ENCODE measurements at places on chromosomes 1 and 21.

DNA sequence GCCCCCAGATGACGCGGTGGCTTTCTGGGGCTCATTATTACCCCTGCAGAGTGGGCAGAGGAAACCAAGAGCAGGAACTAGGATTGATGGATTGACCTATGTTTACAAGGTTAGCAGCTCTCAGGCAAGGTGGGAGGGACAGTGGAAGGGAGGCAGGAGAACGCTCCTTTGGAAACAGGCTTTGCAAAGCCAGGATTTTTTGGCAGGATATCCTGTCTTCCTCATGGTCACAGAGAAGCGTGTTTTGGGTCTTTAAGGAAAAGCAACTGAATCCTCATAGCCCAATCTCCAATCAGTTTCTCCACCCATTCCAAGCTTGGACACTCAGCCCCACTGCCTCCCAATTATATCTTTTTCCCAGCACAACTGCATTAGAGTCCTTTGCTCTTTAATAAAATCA is 105.6 kb upstream of the SOD1 start:
- no peak for DNase-seq

- no peak for DNase-seq
These were observed 81.5 kb downstream of the CAMK2N1 start for GRCh38 chr1:20404466-20404865.

DNA sequence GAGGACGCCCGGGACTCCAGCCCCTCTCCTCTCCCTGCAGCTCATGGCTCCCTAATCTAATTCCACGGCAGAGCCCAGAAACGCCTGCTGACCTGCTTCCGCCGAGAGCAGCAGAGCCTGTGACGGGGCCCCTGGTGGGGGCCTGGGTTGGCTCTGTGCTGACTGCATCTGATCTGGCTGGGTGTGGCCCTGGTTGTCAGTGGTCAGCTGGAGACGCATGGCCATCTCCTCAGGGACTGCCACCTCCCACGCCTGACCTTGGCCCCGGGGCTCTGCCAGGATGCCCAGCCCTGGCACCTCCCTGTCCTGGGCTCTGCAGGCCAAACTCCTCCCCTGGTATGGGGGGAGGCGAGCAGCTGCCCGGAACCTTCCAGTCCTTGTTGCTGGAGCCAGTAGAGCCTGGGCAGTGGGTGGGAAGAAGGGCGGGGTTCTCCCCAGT is 1.1 kb upstream of the PLCH2 start:
- DNase-seq: no peak

GRCh38 chr1:3258386-3259003 is 189.5 kb downstream of the PRDM16 start:
- no peak for DNase-seq

- DNase-seq: no peak
These were observed 2.8 kb downstream of the SMCP start for GRCh38 chr1:152880907-152881306.

- peak; percentile 97 for DNase-seq
These were observed 4.5 kb upstream of the MEF2D start for GRCh38 chr1:156504821-156505678.

- DNase-seq: no peak
These were observed 318.9 kb downstream of the SEC16B start for GRCh38 chr1:177650947-177651346.

GRCh38 chr1:221664253-221664652 is 77.6 kb downstream of the DUSP10 start:
- DNase-seq: no peak

- peak; percentile 22 for DNase-seq
These were observed 164.8 kb downstream of the PPIAL4G start for GRCh38 chr1:148318123-148318903.

DNA sequence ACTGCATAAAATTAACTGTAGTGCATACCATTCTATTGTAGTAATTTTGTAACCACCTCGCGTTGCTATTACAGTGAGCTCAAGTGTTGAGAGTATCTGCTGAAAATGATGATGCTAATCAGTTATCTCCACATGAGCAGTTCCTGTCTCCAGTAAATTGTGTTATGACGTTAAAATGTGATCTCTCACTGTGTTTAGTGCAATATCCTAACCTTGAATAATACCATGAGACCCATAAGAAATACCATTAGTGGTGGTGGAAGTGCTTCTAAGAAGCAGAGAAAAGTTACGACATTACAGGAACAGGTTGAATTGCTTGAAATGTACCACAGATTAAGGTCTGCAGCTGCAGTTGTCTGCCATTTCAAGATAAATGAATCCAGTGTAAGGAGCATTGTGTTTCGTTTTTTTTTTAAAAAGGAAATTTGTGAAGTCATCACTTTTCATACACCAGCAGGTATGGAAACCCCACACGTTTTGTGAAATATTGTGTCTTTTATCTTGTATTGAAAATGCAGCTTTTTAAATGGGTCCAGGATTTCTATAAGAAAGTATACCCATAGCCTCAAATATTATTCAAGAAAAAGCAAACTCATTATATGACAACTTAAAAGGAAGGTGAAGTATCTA is 72.5 kb downstream of the ANGPTL1 start:
- DNase-seq: no peak

DNA sequence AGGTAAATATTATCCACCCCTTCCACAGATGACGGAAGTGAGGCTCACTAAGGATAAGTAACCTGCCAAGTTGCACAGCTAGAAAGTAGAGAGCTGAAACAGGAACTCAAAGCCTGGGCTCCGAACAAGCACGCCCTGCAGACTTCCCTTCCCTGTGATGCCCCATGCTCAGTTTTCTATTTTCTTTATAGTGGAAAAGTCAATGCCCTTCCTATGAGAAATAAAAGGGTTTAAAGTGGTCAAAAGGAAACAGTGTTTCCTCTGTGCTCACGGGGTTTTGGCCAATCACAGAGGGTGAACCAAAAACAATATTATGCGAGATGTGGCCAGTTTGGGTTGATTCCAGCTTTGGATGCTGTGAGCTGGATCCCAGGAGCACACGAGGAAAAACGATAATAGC is 44.5 kb downstream of the DDR2 start:
- DNase-seq: no peak

- DNase-seq: no peak
These were observed 79.5 kb downstream of the RWDD3 start for GRCh38 chr1:95313527-95313926.

- DNase-seq: no peak
These were observed 60.1 kb downstream of the TMCO4 start for GRCh38 chr1:19739628-19740027.

GRCh38 chr1:212293579-212293978 is 8.4 kb downstream of the PPP2R5A start:
- no peak for DNase-seq

DNA sequence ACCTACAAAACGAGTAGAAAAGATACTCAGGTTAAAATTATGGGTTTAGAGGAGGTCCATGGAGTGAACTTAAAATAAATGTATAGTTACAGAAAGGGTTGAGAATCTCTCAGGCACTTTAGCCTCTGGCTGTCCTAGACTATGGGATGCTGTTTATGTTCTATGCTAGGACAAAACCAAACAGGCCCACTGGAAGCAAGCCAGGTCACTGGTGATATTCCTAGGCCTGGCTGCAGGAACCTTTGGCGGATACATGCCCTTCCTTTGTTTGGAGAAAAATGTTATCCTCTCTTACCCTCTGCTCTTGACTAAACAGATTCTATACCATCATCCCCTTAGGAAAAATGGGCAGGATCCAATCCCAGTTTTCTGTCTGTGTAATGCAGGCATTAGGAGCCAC is 90.7 kb upstream of the DUSP10 start:
- no peak for DNase-seq

- DNase-seq: no peak
These were observed 26.5 kb upstream of the ATP2B4 start for GRCh38 chr1:203599875-203600781.

- DNase-seq: no peak
These were observed 465.6 kb upstream of the ADGRL4 start for GRCh38 chr1:79472067-79472656.

DNA sequence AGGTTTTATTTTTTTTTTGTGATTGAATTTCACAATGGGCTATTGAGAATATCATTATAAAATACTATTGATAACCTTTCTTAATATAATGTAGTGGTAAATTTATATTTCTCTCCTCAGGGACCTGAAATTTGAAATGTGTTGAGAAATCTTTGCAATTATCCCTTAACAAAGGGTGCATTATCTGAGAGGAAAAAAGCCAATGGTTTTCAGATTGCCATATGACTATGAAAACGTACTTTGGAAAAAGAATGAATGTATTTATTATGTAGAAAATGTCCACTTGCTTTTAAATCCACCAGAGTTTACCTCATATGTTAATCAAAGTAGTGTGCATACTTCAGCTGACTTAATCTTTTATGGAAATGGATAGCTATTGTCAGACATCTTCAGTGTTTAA is 441.1 kb downstream of the AMY1C start:
- DNase-seq: no peak

DNA sequence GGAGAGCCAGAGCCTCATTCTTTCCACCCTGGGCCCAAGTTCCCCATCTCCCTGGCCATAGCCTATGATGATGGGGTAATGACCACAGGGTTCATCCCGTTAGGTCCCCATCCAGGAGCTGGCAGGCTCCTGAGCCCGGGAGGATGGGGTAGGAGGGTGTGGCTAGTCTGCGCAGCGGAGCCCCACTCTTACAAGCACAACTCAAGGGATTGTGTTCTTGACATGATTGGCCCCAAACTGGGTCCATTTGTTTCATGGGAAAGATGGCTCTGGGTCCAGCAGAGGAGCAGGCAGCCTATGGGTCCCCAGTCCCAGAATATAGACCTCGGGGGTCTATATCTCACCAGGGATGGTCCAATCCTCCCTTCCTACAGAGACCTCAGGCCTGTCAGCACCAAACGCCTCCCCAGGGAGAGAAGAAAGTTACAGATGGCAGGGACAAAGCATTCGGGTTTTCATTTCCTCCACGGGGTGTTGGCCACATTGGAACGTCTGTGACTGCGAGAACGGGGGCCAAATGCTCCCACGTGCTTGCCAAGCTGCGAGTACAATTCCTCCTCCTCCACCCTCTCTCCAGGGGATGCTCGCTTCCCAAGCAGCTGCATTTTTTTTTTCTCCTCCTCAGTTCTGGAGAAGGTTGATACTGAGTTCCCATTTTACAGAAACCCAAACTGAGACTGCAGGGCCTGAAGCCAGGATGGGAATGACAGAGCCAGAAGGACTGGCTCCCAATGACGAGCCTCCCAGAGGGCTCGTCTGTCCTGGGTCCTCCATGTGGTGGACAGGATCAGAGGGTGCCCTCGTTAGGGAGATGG is 71.0 kb downstream of the DHRS3 start:
- DNase-seq: no peak

DNA sequence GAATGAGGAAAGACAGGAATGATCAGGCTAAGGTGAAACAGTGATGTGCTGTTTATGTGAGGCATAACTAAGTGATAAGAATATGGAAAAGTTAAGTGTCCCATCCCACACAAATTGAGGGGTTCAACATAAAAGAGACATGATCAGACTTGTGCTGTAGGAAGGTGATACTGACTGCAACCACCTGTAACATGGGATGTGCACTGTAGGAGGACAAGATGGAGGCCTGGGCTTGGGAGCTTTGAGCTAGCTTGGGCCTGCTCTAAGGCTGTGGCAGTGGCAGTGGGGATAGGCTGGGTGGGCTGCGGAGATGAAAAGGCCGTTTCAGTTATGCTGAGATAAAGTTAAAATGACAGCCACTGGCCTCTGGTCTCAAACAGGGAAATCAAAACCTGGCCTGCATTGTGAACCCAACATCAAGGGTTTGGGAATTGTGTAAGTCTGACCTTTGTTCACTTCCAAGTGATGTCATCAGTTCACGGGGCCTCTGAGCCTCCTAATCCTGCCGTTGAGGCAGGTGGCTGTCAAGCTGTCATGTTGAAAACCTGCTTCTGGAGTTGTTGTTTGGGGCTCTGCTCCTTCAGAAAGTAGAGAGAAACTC is 61.2 kb upstream of the TENT5C start:
- DNase-seq: no peak

DNA sequence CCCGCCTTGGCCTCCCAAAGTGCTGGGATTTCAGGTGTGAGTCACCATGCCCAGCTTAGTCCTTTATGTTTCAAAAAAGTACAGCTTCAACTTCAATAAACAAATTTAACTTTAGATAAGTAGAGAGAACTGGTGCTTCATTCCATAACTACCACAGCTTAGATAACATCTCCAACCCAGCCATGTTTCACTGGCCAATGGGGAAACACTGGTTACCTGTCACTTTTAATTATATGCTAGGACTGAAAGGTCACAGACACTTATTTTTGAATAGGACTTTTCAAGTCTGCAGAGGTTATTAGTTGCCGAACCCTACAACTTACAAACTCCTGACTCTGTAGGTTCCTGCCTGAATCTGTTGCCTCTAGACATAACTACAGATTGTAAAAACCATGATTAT is 56.5 kb upstream of the ST6GALNAC3 start:
- no peak for DNase-seq

DNA sequence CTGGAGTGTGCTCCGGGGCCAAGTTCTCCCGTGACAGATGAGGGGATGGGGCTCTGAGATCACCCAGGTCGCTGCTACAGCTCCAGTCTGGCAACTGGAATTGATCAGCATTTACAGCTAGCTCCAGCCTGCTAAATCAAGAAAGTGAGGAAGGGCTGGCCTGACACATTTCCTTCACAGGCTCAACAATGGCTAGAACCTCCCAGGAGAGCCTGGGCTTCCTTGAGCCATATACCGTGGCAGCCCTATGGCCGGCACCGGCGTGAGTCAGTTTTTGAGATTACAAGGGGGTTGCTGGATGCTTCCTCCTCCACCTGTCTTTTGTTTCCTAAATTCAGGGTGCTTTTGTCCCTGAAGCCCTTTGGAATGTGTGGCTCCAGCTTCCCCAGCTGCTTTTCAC is 104.2 kb downstream of the ETS2 start:
- DNase-seq: no peak

GRCh38 chr21:27219068-27219467 is 252.2 kb upstream of the ADAMTS5 start:
- no peak for DNase-seq

- no peak for DNase-seq
These were observed 45.4 kb upstream of the PLD5 start for GRCh38 chr1:242569867-242570266.

GRCh38 chr1:229266832-229267500 is 3.9 kb upstream of the RAB4A start:
- DNase-seq: no peak

- DNase-seq: no peak
These were observed 112.8 kb downstream of the PRRX1 start for GRCh38 chr1:170776777-170777176.

DNA sequence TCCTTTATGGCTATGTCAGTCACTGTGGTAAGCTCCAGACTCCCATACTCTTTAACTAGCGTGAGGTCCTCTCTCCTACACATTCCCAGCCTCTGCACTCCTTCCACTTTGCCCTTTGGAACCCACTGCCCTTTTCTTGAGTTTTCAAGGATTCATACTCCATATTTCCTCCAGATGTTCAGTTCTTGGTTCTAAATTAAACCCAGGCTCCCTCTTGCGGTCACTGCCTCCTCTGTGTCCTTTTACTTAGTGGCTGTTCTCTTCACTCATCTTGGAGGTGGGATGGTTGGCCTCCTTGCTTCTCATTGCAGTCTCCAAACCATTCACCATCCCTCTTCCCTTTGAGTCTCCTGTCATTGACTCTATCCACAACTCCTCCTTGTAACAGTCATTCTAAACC is 208.1 kb downstream of the TGFB2 start:
- no peak for DNase-seq

- DNase-seq: no peak
These were observed 359.0 kb downstream of the HHAT start for GRCh38 chr1:210687582-210688279.

- DNase-seq: no peak
These were observed 3.4 kb downstream of the PRELP start for GRCh38 chr1:203478986-203479385.

GRCh38 chr21:45404730-45405270 is at the start of gene COL18A1:
Gene COL18A1, plus strand, starts transcription at chr21:45405165. Its CDS starts 66 bp downstream, at chr21:45405231.
- DNase-seq: peak; percentile 12
